ENCODE measurements at places on chromosomes 6 and 20. TPM values are rescaled to one million over a fixed set of nuclear protein-coding genes. Genes with fewer than 3 reads are reported as not detected.

Gene ADGRG6
- polyA plus RNA-seq, result not detected

Gene DAAM2
- not detected for polyA plus RNA-seq

Gene PACSIN1
- polyA plus RNA-seq, result not detected

Gene MUC21
- polyA plus RNA-seq, result not detected

Gene HRH3
- polyA plus RNA-seq, result not detected

Gene PAK5
- not detected for polyA plus RNA-seq

Gene TAAR5
- not detected for polyA plus RNA-seq

Gene ZSCAN26
- polyA plus RNA-seq, result 21.6 TPM

Gene FAM209B
- 0.38 TPM for polyA plus RNA-seq

Gene RIPOR3
- 3.3 TPM for polyA plus RNA-seq

Gene HLA-DMB
- polyA plus RNA-seq, result 771 TPM

Gene TFAP2D
- polyA plus RNA-seq, result not detected

Gene BEND3
- polyA plus RNA-seq, result 0.90 TPM

Gene ASIP
- not detected for polyA plus RNA-seq

Gene GJA10
- polyA plus RNA-seq, result not detected
